Hair follicular keratinocyte (primary cell): ENCODE measurements at places on chromosomes 1 and 21. TPM values are rescaled to one million over a fixed set of nuclear protein-coding genes. Genes with fewer than 3 reads are reported as not detected.

F5 gene
- not detected in 2 replicates for total RNA-seq

F3 gene
- 773 and 963 TPM in 2 replicates for total RNA-seq

AIRE gene
- total RNA-seq = not detected in 2 replicates

ICOSLG gene
- total RNA-seq = 0.57 and 1.0 TPM in 2 replicates

GJC2 gene
- total RNA-seq = 0.38 and 0.86 TPM in 2 replicates

SLC66A1 gene
- 16.3 and 16.4 TPM in 2 replicates for total RNA-seq

MYBPH gene
- not detected in 2 replicates for total RNA-seq

DCST2 gene
- not detected in 2 replicates for total RNA-seq

CAPN8 gene
- total RNA-seq = not detected in 2 replicates

PIGK gene
- total RNA-seq = 18.7 and 26.0 TPM in 2 replicates

THEM5 gene
- not detected in 2 replicates for total RNA-seq

ENTREP3 gene
- 17.5 and 18.4 TPM in 2 replicates for total RNA-seq

ALPL gene
- not detected in 2 replicates for total RNA-seq
